ENCODE measurements at places on chromosomes 4 and X.

GRCh38 chr4:23631255-23631950, 258.4 kb downstream of the PPARGC1A start:
- DNase-seq, result no peak

DNA sequence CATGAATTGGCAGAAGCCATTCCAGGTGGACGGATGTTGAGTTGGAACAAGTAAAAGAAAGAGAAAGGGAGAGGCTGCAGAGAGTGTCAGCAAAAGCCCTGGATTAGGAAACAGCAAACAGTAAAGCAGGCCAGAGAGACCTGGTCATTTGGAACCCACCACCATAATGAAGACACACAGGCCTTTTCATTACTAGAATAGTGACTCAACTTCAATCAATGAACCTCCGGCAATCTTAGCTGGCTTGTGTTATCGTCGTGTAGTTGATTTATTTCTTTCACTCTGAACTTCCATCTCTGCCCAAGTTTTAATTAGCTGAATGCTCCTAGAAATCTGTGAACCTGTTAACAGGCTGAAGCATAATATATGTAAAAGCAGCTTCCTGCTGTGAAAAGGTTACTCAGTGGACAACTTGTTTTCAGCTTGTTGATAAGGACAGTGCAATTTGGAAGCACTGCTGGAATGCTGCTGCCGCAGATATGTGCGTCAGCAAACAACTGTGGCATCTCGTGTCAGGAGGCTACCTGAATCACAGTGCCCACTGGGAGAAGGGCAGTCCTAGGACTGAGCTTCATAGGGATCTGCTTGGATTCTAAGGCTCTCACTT, 68.8 kb downstream of the SPANXN4 start:
- no peak for DNase-seq

GRCh38 chrX:27565992-27566391, 24.2 kb upstream of the DCAF8L2 start:
- no peak for DNase-seq

DNA sequence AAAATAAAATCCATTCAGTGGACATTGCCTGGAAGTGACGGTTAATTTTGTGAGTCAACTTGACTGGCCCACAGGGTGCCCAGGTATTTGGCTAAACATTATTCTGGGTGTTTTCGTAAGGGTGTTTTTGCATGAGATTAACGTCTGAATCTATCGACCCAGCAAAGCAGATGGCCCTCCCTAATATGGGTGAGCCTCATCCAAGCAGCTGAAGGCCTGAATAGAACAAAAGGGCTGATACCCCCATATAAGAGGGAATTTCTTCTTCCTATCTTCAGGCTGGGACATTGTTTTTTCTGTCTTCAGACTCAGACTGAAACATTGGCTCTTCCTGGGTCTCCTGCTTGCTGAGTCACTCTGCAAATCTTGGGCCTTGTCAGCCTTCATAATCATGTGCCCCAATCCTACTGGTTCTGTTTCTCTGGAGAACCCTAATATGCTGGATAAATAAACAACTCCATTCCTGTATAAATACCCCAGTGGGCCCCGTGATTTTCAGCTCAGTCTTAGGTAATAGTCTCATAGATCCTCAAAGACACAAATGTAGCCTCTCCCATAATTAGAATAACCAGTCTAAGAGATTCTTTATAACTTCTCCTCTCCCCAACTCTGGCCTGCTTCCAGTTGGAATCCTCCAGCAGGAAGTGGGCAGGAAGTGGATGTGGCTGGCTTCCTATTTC, 33.1 kb upstream of the DDX3X start:
- DNase-seq, result no peak

- no peak for DNase-seq
Measured at GRCh38 chrX:136856050-136856449, 24.5 kb downstream of the RBMX start.

GRCh38 chr4:162347156-162347841, 183.5 kb upstream of the FSTL5 start:
- DNase-seq, result no peak

- no peak for DNase-seq
Measured at GRCh38 chr4:55754754-55755350, 64.7 kb upstream of the EXOC1L start.

GRCh38 chr4:16812041-16812440, 86.4 kb downstream of the LDB2 start:
- no peak for DNase-seq

GRCh38 chr4:14652522-14652921, 349.8 kb upstream of the CPEB2 start:
- no peak for DNase-seq

- no peak for DNase-seq
Measured at GRCh38 chr4:169313732-169314131, 43.0 kb upstream of the SH3RF1 start.

DNA sequence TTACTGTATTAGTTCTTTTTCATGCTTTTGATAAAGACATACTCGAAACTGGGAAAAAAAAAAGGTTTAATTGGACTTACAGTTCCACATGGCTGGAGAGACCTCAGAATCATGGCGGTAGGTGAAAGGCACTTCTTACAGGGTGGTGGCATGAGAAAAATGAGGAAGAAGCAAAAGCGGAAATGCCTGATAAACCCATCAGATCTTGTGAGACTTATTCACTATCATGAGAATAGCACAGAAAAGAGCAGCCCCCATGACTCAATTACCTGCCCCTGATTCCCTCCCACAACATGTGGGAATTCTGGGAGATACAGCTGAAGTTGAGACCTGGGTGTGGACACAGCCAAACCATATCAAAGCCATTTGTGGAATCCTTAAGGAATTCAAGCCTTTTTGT, 1238.9 kb downstream of the ADGRL3 start:
- DNase-seq, result no peak

DNA sequence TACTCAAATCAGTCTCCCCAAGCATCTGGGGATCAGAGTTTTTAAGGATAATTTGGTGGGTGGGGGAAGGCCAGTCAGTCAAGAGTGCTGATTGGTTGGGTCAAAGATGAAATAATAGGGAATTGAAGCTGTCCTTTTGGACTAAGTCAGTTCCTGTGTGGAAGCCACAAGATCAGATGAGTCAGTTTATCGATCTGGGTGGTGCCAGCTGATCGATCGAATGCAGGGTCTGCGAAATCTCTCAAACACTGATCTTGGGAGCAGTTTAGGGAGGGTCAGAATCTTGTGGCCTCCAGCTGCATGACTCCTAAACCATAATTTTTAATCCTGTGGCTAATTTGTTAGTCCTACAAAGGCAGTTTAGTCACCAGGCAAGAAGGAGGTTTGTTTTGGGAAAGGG, 17.3 kb upstream of the GLUD2 start:
- DNase-seq, result no peak
